ENCODE measurements at places on chromosomes 4 and X.

DNA sequence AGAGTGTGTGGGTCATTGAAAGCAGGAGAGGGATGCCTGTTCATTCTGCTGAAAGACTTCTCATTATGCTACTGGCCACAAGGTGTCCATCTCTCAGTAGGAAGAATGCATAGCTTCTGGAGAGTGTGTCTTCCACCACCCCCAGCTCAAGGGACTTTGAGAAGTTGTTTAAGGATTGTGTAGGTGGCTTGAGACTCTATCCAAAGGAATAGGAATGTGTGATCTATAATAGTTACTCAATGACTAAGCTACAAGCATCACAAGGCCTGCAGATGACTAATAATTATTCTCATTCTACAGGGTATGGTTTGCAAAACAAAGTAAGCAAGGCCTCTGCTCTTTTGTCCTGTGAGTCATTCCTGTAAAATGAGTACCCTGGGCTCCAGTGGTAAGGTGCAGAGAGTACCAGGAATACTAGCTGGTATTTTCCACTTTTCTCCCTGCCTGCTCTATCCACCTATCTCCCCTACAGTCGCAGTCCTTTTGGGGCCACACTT is 279.8 kb upstream of the BOD1L1 start:
- DNase-seq: peak; percentile 65

DNA sequence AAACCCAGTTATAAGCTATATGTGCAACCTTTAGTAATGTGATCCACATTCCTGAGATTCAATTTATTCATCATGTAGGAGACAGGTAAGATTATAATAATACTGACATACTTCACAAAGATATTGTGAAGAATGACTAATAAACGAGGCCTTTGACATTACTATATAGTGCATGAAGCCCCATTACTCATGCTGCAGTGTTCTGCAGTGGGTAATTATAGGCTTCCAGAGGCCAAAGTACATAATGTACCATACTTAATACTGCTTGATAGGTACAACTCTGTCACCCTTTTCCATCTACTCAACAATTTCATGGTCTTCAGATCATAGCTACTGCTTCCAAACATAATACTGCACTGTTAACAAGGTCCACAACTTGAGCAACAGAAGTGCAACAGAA is 68.9 kb downstream of the COL25A1 start:
- DNase-seq: no peak

GRCh38 chr4:20591571-20591970 is 108.7 kb upstream of the PACRGL start:
- DNase-seq: no peak

DNA sequence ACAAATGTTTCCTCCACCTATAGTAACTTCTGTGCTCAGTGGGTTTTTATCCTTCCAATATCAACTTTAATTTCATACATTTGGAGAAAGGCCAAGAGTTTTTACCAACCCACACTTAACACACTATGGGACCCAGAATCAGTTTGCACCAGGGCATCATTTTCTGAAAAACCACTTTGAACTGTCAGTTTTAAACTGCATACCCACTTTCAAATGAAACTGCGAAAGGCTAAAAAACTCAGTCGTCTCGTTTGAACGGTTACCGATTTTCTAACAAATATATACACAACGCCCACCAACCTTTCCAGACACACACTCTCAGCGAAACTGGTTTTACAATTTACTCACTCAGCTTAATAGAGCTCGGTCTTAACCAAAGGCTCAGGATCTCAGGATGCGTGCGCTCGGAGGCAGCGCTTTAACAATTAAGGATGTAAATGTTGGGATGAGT is 376 bp downstream of the ABCG2 start:
- no peak for DNase-seq

DNA sequence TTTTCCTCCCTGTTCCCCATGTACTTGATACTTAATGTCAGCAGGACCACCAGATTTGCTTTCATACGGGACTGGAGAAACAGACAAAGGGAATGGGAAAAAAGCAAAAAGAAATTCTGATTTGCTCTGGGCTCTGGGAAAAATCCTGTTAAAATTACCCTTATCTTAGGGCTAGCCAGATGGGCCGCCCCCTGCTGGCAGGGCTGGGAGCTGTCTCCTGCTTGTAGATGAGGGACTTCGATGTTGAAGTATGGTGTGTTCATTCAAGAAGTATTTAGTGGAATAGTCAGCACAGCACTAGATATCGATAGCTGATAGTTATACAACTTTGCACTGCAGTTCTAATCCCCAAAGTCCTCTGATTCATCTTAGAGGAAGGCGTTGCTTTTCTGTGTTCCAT is 45.8 kb downstream of the BCORL1 start:
- peak; percentile 3 for DNase-seq

DNA sequence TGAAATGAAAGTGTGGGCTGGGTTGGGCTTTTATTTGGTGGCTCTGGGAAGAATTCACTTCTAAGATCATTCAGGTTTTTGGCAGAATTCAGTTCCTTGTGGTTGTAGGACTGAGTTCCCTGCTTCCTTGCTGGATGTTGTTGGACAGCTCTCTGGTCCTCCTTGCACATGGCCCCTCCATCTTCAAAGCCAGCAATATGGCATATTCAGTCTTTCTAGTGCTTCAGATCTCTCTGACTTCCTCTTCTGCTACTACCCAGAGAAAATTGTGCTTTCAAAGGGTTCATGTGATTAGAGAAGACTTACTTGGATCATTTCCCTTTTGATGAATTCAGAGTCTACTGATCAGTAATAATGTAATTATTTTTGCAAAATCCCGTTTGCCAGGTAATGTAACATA is 12.8 kb upstream of the IGFBP7 start:
- no peak for DNase-seq

DNA sequence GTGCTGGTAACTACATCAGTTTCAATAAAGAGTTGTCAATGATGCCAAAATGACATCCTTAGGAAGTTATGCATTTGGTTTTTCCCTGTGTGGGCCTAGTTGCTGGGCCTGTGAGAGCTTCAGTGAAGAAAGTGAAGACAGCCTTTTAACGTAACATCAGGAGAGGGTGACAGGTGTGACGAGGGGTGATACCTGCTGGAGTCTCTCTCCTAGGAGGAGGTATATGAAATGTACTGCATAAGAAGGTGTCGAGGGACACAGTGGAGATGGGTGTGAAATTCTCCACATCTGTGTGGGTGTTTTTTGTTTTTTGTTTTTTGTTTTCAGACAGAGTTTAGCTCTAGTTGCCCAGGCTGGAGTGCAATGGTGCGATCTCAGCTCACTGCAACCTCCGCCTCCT is 49.2 kb downstream of the EVC start:
- no peak for DNase-seq

DNA sequence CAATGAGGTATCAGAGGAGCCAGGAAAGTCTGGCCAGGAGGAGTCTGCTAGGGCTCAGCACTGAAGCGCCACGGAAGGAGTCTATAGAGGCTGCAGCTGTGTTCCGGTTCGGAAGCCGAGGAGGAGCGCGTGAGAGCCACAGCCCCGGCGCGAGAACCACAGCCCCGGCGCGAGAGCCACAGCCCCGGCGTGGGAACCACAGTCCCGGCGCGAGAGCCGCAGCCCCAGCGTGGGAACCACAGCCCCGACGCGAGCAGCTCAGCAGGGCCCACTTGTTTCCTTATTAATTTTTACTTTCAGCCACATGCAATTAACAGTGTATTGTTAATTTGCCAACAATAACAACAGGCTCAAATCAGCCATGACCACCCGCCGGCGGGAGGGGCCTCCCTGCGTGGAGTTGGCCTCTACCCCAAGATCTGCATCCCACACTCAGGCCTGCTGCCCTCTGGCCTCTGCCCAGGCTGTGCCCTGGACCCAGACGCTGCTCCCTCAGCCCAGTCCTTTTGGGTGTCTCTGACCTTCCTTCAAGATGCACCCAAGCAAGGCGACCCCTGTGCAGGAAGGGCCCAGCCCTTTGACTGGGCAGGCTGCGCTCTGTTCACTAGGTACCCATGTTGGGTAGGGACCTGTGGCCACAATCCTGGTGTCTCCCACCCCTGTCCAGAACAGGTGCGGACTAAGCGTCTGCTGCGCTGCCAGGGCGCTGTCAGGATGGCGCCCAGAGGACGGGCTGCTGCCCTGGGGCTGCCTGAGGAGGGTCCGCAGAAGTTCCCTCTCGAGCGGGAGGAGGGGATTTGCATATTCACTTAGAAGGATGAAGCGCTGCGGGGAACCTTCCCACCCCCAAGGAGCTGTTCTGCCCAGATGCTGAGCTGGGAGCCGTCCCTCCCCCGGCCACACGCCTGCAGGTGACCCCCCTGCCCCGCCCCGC is 113.8 kb downstream of the ADRA2C start:
- no peak for DNase-seq

GRCh38 chr4:71938776-71939175 is 93.0 kb upstream of the NPFFR2 start:
- no peak for DNase-seq

DNA sequence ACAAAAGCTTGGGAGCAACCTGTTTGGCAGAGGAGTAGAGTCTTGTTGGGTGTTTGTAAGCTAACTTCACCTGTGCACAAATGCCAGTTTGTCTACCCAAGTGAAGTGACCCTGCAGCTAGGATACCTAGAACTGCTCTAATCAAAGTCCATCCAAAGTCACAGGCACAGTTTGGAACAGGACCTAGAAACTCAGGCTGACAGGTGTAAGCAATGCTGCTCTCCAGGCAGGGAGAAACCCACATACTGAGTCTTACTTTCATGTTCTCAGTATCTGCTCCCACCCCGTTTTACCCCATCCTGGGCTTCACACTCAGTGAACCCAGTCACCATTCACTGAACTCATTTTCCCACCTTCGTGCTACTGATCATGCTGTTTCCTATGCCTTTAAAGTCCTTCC is 40.3 kb downstream of the MAML3 start:
- DNase-seq: no peak

GRCh38 chr4:184171011-184171410 is 46.7 kb downstream of the ENPP6 start:
- DNase-seq: peak; percentile 61

DNA sequence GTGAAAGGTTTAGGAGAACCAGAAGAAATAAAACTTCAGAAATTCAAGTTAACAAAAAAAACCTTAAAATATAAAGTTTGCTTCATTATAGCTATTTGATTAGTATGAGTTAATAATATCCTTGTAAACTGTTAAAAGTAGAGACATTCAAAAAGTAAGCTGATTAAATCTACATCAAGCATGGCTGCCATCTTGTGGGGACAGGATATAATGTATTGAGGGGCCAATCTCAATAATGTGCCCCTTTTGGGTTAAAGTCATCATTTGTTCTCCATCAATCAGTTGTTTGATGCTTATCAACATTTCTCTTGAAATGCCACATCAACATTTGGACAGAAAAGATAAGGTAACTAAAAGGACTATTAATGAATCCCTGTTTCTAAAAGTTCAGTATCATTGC is 4.6 kb upstream of the GRID2 start:
- no peak for DNase-seq

DNA sequence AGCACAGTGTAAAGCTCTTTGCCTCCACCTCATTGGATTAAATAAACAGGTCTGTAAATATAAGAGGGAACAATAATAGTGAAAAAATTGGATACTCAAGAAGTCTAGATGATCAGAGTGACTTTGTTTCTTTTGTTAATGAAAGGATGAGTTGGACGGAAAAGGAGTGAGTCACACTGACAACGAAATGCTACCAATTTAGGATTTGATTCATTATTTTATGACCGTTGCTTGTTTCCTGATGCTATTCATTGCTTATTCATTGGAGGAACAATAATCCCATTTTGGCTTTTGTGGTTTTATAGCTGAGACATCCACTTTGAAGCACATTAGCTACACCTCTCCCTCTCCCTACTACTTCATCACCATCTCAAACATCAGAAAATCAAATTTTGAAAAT is 74.4 kb upstream of the DYNLT3 start:
- no peak for DNase-seq

- DNase-seq: no peak
Measured at GRCh38 chr4:7622371-7622770, 187.6 kb upstream of the PSAPL1 start.

DNA sequence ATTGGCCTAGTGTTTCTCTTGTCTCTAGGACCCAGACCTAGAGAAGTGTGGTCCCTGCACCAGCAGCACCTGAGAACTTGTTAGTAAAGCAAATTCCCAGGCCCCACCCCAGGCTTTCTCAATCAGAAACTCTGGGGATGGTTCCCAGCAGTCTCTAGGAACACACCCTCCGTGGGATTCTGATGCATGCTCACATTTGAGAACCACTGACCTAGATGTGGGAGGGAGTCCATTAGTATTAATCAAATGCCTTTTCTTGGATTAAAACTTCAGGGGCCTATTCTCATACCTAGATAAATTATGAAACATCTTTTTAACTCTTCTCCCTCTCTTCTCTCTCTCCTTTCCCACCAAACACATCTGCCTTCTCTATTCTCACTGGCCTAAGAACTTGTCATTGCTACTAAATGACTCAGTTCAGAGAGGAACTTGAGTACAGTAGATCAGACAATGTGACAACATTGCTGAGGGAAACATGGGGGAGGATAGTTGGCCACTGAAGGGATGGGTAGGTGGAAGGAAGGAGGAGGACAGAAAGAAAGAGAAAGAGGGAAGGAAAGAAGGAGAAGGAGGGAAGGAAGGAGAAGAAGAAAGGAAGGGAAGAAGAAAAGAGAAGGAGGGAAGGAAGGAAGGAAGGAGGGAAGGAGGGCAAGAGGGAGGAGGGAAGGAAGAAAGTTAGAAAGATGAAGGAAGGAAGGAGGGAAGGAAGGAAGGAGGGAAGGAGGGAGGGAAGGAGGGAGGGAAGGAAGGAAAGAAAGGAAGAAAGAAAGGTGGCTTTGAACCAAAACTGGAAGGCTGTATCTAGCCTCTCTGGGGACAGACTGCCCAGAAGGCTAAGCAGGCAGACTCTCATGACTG is 132.7 kb upstream of the MAP3K15 start:
- DNase-seq: no peak

- DNase-seq: no peak
Measured at GRCh38 chrX:53290441-53291041, 9.2 kb upstream of the IQSEC2 start.

DNA sequence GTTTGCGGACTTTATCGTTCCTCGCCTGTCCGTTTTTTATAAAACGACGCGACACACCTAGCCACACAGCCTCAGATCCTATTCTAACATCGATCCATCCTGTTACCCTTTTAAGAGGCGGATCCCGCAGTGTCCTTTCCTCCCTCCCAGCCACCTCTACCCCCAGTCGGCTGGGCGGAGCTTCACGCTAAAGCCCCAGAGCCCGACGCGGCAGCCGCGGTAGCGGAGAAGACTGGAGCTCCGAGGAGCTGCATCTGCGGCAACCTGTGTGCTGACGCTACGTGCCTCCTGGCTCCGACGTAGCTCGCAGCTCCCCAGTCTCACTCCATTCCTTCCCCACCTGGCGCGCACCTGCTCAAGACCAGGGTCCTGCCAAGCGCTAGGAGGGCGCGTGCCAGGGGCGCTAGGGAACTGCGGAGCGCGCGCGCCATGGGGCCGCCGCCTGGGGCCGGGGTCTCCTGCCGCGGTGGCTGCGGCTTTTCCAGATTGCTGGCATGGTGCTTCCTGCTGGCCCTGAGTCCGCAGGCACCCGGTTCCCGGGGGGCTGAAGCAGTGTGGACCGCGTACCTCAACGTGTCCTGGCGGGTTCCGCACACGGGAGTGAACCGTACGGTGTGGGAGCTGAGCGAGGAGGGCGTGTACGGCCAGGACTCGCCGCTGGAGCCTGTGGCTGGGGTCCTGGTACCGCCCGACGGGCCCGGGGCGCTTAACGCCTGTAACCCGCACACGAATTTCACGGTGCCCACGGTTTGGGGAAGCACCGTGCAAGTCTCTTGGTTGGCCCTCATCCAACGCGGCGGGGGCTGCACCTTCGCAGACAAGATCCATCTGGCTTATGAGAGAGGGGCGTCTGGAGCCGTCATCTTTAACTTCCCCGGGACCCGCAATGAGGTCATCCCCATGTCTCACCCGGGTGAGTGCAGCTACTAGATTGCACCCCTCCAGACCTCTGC is at the start of gene RNF128:
RNF128 (plus strand) TSS at position 217 of the 953 bp plus-strand sequence; CDS start at position 430, 213 bp downstream.
- DNase-seq: no peak

Data from HTR-8/SVneo (cell line).